ENCODE measurements at places on chromosomes 1 and 21. TPM values are rescaled to one million over a fixed set of nuclear protein-coding genes. Genes with fewer than 3 reads are reported as not detected.

The C1orf94 gene
- 1.3 TPM for total RNA-seq

The SLC30A10 gene
- total RNA-seq: 22.8 TPM

The DRAXIN gene
- total RNA-seq: 103 TPM

The PPIAL4G gene
- 2.2 TPM for total RNA-seq

The KIAA1614 gene
- 4.4 TPM for total RNA-seq

The HRNR gene
- total RNA-seq: not detected

The RNF115 gene
- 35.7 TPM for total RNA-seq

The IL24 gene
- total RNA-seq: not detected

The RIPPLY3 gene
- not detected for total RNA-seq

The DDAH1 gene
- total RNA-seq: 45.4 TPM

The MEF2D gene
- 10.0 TPM for total RNA-seq

The LRIF1 gene
- total RNA-seq: 18.5 TPM

The PTPRF gene
- 73.2 TPM for total RNA-seq

The BRDT gene
- not detected for total RNA-seq

The NGF gene
- total RNA-seq: not detected

The REN gene
- not detected for total RNA-seq

The EXTL1 gene
- 2.2 TPM for total RNA-seq

The MYCL gene
- 9.1 TPM for total RNA-seq

The LRRC39 gene
- total RNA-seq: 8.8 TPM

The LINGO4 gene
- total RNA-seq: not detected
